Activated naive CD8-positive, alpha-beta T cell treated with anti-CD3 and anti-CD28 coated beads for 36 hours (primary cell): ENCODE measurements at places on chromosomes 7 and 10. TPM values are rescaled to one million over a fixed set of nuclear protein-coding genes. Genes with fewer than 3 reads are reported as not detected.

GRCh38 chr10:102949916-102950315 lies 31.8 kb downstream of the CNNM2 start:
- no peak for DNase-seq

MYO3A gene
- total RNA-seq: not detected

- no peak for DNase-seq
These were observed 63.2 kb upstream of the FHIP2A start for GRCh38 chr10:114758331-114758730.

GRCh38 chr7:39952803-39953202 lies 2.7 kb downstream of the CDK13 start:
- DNase-seq: no peak

DNA sequence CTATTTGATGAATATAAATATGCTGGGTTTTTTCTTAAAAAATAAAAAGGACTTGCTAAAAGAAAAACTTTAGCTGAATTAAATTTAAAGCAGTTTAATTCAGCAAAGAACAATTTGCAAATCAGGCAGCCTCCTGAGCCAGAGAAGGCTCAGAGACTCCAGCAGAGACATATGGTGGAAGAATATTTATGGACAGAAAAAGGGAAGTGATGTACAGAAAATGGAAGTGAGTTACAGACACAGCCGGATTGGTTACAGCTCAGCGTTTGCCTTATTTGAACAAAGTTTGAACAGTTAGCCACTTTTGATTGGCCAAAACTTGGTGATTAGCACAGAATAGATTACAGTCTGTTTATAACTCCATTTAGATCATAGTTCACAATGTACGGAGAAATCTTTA lies 110.3 kb downstream of the GAD2 start:
- DNase-seq: no peak

GRCh38 chr10:32035038-32035437 lies 21.2 kb downstream of the KIF5B start:
- DNase-seq: no peak

ERVW-1 gene
- total RNA-seq: not detected

DNA sequence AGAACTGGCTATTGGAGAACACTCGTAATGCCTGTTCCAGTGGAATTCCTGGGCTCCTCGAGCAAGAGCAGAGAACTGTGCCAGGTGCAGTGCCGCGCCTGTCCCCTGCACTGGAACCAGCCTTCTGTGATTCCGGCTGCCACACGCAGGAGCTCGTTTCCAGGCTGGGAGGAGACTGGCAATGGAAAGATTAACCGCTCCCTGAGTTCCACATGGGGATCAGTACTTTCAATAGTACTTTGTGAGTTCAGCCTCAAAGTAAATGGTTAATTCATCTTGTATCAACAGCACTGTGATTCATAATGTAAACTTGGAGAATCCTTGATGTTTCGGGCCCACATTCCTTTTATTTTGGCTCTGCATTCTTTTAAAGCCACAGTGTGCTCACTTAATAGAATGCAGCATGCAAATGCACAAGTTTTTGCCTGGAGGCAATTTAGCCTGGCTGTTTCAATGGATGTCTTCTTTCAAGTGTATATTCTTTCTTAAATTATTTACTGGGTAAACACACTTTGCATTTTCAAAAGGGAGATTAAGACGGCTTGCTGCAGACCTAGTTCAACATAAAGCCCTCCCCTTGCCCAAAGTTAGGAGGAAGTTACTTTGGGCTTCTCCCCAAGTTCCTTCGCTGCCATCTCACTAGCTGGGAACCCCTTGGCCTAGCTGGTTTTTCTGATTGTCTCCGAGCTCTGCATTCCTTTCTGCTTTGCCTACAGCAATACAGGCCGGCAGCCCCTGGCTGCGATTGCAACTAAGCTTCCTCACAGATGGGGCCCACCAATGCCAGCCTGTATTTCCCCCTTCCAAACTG lies 138.1 kb upstream of the TCF7L2 start:
- no peak for DNase-seq

TLX1 gene
- not detected for total RNA-seq

DNA sequence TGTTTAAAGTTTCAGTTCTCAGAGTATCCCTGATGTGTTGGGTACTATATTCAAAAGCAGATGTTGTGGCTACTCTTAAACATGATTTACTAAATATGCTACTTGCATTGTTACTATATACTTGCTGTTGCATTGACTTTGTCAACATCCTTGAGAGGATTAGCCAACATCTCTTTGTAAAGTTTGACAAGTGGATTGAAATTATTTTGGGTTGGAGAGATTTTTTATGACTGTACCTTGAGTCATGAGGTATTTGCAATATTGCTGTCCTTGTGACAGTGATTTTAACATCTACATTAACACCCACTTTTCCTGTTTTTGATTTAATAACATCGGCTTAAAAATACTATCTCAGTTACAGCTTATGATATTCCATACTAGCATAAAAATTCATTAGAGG lies 31.9 kb downstream of the MRC1 start:
- no peak for DNase-seq

- peak; percentile 18 for DNase-seq
These were observed 100.5 kb upstream of the SDK1 start for GRCh38 chr7:3200504-3200903.

- no peak for DNase-seq
These were observed 197.8 kb upstream of the TMEM72 start for GRCh38 chr10:44713307-44713706.

GRCh38 chr7:150978126-150978789 lies at the start of gene KCNH2:
Gene KCNH2 (minus strand): TSS chr7:150978321. CDS start chr7:150977913, 408 bp downstream.
- peak; percentile 26 for DNase-seq

DNA sequence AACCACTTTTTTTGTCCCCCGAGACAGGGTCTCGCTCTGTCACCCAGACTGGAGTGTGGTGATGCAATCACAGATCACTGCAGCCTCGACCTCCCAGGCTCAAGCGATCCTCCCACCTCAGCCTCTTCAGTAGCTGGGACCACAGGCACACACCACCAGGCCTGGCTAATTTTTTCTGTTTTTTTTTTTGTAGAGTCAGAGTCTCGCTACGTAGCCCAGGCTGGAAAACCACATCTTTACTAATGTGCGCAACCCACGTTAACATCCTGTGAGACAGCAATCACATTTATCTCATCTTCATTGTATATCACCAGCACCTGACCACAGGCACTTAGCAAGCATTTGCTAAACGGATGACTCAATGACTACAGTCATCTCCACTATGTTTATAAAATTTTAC lies 77.8 kb upstream of the ATP6V0A4 start:
- DNase-seq: peak; percentile 62

GRCh38 chr7:107315716-107316220 lies 147.0 kb downstream of the HBP1 start:
- DNase-seq: no peak

NPSR1 gene
- total RNA-seq: not detected

- no peak for DNase-seq
These were observed 290.7 kb upstream of the KIAA1217 start for GRCh38 chr10:23918090-23918723.

GRCh38 chr7:49344556-49344955 lies 420.2 kb downstream of the CDC14C start:
- DNase-seq: no peak

DNA sequence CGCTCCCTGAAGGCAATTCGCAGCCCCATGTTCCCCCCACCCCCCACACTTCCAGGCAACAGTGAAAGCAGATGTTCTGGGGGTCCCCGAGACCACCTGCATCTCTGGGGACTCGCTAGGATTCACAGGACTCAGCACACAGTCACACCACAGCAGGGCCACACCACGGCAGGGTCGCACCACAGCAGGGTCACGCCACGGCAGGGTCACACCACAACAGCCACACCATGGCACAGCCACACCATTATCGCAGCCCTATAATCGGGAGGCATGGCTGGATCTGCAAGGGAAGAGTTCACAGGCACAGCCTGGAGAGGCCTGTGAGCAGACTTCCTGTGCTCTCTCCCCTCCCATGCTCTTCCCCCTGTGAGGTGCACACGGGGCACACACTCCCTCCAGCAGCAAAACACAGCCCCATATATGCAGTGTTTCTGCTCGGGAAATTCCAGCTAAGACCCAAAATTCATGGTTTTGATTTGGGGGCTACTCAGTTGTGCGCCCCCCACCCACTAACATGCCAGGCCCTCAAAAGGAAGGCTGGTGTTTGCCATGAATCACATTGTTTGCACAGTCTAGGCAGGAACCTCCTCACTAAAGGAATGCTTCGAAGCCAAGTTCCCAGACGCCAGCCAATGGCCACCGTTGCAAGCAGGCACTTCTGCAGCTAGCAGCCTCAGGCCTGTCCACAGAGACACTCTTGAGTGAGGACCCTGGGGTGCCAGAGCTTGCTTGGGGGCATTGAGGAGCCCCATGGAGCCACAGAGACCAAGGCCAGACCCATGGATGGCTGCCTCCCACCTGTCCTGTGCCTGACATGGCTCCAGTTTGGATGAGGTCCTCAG lies 7.0 kb upstream of the DPYSL4 start:
- no peak for DNase-seq

C10orf53 gene
- not detected for total RNA-seq

DNA sequence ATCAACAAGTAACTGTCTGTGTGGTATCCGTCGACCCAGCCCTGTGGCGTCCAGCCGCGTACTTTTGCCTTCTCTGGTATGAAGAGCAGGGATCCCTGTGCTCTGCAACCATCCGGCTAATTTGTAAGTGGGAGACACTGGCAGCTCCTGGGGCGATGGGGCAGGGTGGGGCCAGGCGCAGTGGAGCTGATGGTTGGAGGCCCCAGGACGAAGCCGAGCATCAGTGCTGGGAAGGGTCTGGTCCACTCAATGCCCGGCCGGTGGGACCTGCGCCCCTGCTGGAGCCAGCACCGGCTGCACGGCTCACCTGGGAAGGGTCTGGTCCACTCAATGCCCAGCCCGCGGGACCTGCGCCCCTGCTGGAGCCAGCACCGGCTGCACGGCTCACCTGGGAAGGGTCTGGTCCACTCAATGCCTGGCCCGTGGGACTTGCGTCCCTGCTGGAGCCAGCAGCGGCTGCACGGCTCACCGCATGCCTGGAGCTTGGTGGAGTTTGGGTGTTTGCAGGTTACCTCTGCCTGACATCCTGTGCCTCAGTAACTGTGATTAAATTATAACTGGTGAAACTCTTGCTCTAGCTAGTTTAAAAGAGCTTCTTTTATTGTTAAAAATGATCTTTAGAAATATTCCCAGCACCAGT lies 96.1 kb downstream of the NKX6-2 start:
- DNase-seq: no peak

GRCh38 chr7:40221836-40222235 lies 87.0 kb downstream of the SUGCT start:
- DNase-seq: no peak

GRCh38 chr10:108849688-108850087 lies 1073.6 kb downstream of the XPNPEP1 start:
- DNase-seq: no peak
